ENCODE measurements at places on chromosomes 7 and 10. TPM values are rescaled to one million over a fixed set of nuclear protein-coding genes. Genes with fewer than 3 reads are reported as not detected.

The SAP25 gene
- 2.7 TPM for total RNA-seq

The TYSND1 gene
- 16.0 TPM for total RNA-seq

The MMRN2 gene
- 40.6 TPM for total RNA-seq

The SAMD9L gene
- 6.0 TPM for total RNA-seq

The FBXL13 gene
- total RNA-seq, result 3.2 TPM

The CDK1 gene
- total RNA-seq, result 27.1 TPM

The VPS37D gene
- 18.6 TPM for total RNA-seq

The GDF2 gene
- not detected for total RNA-seq

The ITIH5 gene
- 23.5 TPM for total RNA-seq

The MMD2 gene
- not detected for total RNA-seq

The CLRN3 gene
- 6.5 TPM for total RNA-seq

The IFIT1B gene
- 3.0 TPM for total RNA-seq

The TMEM273 gene
- total RNA-seq, result 5.5 TPM

The AKR1B1 gene
- total RNA-seq, result 46.8 TPM

The POT1 gene
- total RNA-seq, result 76.0 TPM

The STK17A gene
- total RNA-seq, result 9.2 TPM

The ZNF485 gene
- 3.7 TPM for total RNA-seq

The PRSS2 gene
- total RNA-seq, result 0.58 TPM

The ERVW-1 gene
- not detected for total RNA-seq

The ARHGAP19 gene
- total RNA-seq, result 18.0 TPM

The GNAT3 gene
- total RNA-seq, result not detected

The PLAU gene
- total RNA-seq, result 34.2 TPM

The HOXA3 gene
- 77.4 TPM for total RNA-seq

The ANKRD30A gene
- total RNA-seq, result not detected

The AASS gene
- 62.9 TPM for total RNA-seq

The FAM25G gene
- total RNA-seq, result not detected

The CCDC172 gene
- total RNA-seq, result not detected

The CYP26A1 gene
- 0.12 TPM for total RNA-seq

The PRSS37 gene
- total RNA-seq, result not detected

The RAPGEF5 gene
- total RNA-seq, result 138 TPM

The TMEM196 gene
- total RNA-seq, result not detected

The TMEM229A gene
- total RNA-seq, result 0.06 TPM

The SYT15 gene
- 2.7 TPM for total RNA-seq

The TWNK gene
- total RNA-seq, result 9.5 TPM

The ANKRD7 gene
- total RNA-seq, result 2.5 TPM

The COL17A1 gene
- 1.2 TPM for total RNA-seq

Measured in metanephros (tissue), 2 donors.